ENCODE measurements at places on chromosomes 2 and 18.

- DNase-seq: no peak
Measured at GRCh38 chr2:205180730-205181129, 501.6 kb upstream of the NRP2 start.

GRCh38 chr2:9799011-9799596 is 44.2 kb upstream of the TAF1B start:
- DNase-seq: peak; percentile 75

GRCh38 chr2:239801404-239802184 is 223.5 kb downstream of the NDUFA10 start:
- peak; percentile 15 for DNase-seq

- DNase-seq: no peak
Measured at GRCh38 chr2:200258881-200259576, 47.5 kb upstream of the SPATS2L start.

- DNase-seq: no peak
Measured at GRCh38 chr2:196640031-196640548, 575 bp downstream of the CCDC150 start.

DNA sequence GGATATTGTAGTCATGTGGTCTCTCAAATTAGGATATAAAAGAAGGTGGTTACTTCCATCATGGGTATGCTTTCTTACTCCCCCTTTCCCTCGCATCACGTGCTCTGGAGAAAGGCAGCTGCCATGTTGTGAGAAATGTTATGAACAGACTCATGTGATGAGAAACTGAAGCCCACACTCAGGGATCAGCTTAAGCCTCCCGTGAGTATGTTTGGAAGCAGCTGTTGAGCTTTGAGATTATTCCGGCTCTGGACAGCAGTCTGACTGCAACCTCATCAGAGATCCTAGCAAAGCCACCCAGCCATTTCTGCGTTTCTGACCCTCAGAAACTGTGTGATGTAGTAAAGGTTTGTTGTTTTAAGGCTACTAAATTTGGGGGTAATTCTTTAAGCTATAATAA is 700.1 kb downstream of the ADCYAP1 start:
- no peak for DNase-seq

DNA sequence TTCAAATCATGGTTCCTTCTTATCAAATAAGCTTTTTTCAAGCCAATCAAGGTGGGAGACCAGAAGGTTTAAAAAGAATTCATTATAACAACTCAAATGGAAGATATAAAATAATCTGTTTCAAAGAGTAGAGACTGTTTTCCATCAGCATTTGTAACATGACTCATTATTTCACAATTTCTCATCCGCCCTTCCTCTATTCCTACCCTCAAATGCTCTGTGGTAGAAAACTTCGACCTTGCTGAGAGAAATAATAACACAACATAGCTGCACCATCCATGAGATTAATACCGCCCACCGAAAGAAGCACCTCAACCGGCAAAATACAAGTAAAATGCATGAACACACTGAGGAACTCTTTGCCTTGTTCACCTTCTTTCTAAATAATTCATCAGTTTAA is 2039.2 kb upstream of the CELF4 start:
- DNase-seq: no peak

DNA sequence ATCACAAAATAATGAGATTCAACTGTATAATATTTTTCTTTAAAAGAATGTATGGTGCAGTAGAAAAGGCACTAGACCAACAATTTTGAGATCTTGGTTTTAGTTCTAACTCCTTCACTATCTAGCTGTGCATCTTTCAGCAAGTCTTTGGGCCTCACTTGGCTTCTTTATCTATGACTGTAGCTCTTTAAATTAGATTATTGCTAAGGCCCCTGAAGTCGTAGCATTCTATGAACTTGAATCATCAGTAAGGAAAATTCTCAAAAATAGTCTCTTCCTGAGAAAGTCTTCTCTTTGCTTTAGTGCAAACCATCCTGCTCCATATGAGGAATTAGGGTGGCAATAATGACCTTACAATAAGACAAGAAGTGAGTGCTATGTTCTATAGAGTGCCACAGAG is 140.4 kb downstream of the FTCDNL1 start:
- no peak for DNase-seq
